NCI-H1092 (cell line): ENCODE measurements at places on chromosomes 13 and 19.

- DNase-seq, result no peak
Measured at GRCh38 chr19:23512151-23512925, 117.1 kb upstream of the ZNF91 start.

DNA sequence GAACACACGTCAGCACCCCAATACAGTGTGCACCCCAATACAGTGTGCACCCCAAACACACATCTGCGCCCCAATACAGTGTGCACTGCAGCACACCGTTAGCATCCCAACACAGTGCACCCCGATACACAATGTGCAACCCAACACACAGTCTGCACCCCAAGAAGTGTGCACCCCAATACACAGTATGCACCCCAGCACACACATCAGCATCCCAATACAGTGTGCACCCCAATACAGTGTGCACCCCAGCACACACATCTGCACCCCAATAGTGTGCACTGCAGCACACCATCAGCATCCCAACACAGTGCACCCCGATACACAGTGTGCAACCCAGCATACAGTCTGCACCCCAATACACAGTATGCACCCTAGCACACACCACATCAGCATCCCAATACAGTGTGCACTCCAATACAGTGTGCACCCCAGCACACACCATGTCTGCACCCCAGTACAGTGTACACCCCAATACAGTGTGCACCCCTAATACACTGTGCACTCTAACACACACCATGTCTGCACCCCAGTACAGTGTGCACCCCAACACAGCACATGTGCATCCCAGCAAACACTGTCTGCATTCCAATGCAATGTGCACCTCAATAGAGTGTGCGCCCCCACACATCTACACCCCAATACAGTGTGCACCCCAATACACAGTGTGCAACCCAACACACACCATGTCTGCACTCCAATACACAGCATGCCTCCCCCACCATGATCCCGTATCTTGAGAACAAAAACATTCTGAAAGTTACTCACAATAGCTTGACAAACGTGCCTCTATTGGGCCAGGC, 855 bp upstream of the CARS2 start:
- no peak for DNase-seq

- DNase-seq, result no peak
Measured at GRCh38 chr19:35011091-35011689, 11.1 kb downstream of the GRAMD1A start.

DNA sequence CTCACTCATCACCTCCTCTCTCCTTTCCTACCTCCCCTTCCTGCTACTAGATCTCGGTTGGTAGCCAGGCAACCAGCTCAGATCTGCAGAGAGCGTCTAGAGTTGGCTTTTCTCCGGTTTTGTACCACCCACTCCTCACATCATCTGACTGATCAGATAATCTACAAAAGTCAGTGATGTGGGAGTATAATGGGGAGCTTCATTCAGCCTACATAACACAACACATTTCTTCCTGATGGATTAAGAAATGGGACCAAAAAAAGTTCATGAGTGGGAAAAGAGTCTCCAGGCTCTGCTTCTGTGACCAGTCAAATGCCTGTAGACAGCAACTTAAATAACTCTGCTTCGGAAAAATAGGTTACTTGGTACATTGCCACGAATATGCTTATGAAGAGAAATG, 279.8 kb downstream of the DCLK1 start:
- no peak for DNase-seq
